Neural progenitor cell (in vitro differentiated cells): ENCODE measurements at places on chromosomes 3 and 15.

GRCh38 chr15:69666441-69666882 is 213.8 kb downstream of the RPLP1 start:
- no peak for DNase-seq

- no peak for DNase-seq
These were observed 156.6 kb upstream of the SLC24A5 start for GRCh38 chr15:47964229-47964628.

GRCh38 chr15:35701402-35702046 is 155.6 kb upstream of the DPH6 start:
- no peak for DNase-seq

DNA sequence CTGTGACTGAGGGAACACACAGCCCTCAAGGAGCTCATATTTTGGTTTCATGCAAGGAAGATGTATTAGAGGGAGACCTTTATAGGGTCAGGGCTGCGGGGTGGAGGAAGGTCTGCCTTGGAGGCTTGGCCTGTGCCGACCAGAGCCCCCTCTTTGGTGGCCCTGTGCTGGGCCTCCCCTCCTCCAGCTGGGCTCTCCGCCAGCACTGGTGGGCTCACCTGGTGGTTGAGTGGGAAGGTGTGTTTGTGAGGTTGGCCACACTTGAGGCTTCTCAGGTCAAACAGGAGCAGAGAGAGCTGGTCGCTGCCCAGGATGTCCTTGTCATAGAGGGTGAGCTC is 2.6 kb downstream of the PLA2G4F start:
- no peak for DNase-seq

DNA sequence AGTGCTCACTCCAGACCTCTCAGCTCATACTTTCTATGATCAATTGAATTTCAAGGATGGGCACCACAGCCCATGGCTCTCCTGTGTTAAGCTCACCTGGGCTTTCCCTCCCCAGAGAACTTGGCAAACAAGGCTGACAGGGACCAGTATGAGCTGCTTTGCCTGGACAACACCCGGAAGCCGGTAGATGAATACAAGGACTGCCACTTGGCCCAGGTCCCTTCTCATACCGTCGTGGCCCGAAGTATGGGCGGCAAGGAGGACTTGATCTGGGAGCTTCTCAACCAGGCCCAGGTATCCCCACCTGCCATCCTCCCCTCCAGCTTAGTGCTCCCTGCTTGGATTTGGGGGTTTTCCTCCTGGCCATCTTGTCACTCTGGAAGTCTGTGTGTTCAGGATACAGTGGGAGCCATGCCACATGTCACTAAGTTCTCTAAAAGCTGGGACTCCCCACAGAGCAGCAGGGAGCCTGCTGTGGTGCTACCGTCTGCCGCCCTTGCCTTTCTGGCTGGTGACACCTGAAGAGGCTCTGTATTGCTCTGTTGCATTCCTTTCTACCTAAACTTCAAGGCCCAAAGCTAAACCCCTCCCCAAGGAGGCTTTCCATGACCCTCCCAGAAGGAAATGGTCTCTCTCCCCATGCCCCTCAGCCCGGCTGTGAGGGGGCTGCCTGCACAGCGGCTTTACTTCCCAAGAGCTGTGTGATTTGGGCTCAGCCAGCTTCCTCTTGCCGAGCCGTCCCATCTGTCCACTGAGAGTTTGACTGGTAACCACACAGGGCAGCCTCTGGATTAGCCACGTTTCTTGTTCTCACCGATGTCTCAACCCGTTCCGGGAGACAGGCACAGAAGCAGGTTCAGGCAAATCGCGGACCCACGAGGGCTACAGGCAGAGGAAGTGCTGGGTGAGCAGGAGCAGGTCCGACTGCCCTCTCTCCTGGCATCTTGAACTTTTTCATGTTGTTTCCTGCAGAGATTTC is 10.8 kb downstream of the TF start:
- DNase-seq: no peak

DNA sequence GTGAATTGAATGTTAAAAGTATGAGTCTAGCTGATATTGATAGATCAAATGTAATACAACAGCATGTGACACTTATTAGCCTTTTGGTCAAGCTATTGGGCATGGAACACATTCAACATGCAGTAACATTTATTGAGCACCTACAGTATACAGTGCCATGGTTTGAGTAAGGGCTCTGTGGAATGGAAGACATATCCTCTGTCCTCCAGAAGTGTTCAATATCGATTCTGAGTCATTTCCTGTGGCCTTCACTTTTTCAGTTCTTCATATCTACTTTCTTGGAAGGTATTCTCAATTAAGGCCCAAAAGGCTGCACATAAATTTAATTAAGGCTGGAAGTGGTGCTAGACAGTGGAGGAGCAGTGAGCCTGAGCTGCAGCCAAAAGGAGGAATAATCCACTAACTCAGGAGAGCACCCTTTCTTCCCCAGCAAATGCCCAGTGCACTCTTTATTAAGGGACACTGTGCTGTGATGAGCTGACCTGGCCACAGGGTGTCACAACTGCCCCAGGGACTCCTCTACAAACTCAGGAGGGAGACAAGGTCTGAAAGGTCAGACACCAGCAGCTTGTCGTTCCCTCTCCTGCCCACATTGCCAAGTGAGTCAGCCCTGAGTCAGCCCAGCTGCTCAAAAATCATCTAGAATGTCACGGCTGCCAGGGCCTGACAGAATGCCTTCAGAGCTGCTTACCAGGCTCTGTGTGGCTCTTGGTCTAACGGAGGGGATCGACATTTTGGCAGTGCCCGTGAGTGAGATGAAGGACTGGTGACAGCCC is 544.8 kb downstream of the AGBL1 start:
- DNase-seq: peak; percentile 84

DNA sequence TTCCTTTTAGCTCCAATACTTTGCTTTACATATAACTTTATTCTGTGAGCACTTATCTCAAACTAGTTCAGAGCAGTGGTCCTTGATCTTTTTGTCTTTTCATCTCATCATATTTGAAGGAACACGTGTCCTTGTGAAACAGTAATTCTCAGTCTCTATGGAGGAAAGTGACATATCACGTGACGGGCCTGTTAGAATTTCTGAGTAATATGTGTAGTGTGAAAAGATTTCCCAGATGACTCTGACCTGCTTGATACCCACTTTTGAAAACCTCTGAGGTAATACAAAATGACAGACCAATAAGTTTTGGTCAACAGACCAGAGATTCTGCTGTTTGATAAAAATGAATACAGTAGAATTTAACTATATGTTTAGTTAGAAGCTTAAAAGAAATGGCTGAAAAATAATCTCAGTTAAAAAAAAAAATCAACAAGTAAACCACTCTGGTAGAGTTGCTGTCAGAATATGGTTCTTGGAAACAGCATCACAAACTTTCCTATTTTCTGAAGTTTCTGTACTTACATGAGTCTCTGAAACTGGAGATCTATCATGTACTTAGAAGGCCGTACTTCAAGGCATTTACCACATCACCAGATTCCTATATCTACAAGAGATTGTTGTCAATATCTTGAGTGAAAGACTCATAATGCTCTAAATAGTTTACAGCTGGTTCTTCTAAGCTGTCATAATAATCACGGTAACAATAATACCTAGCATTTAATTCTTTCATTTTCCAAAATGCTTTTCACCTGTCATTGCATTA is 590.2 kb upstream of the TBL1XR1 start:
- no peak for DNase-seq

GRCh38 chr3:59180006-59180405 is 130.2 kb upstream of the CFAP20DC start:
- DNase-seq: no peak

DNA sequence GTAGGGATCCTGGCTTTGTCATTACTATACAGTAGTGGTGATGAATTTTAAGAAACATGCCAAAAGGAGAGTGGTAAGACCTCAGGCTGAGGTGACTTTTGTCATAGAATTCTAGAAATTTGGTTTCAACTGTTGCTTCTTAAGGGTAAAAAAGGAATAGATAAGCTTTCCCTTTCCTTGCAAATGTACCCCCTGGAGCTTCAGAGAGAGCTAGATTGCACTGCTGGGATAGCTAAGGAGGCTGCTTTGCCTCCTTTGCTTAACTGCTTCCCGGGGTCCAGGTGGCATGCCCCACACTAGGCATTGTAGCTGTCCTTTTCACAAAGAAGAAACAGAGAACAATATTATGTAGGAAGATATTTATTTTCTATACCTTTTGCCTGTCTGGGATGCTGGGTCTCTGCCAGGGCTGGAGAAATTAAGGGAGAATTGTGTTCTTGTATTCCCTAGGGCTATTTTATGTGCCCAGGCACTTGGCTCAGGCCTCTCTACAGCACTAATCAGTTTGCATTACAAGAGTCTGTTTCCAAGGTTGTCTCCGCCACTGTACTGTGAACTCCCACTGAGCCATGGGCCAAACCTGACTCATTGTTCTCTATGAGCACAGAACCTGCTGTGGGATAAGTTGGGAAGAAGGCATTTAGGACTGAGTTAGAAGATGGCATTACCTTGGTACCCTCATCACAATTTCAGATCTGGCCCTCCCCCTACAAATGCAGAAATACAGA is 460.0 kb downstream of the PDCD6IP start:
- DNase-seq: no peak

DNA sequence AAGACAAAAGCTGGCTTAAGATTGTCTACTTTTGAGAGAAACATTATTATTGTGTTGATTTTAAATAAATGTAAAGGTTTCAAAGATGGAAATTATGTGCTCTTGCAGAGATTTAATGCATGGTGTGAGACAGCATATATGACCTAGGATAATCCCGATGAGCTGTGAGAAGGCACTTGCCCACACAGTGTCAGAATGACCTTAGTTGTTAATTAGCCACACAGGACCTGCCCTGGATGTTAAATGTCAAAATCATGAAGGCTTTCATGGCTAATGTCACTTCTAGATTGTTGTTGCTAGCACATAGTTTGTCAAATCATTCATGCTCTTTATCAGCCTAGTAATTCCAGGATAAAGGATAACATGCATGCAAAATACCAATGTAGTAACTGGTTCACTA is 135.3 kb upstream of the GAP43 start:
- no peak for DNase-seq

- no peak for DNase-seq
These were observed 82.0 kb downstream of the NTRK3 start for GRCh38 chr15:88174571-88174970.

DNA sequence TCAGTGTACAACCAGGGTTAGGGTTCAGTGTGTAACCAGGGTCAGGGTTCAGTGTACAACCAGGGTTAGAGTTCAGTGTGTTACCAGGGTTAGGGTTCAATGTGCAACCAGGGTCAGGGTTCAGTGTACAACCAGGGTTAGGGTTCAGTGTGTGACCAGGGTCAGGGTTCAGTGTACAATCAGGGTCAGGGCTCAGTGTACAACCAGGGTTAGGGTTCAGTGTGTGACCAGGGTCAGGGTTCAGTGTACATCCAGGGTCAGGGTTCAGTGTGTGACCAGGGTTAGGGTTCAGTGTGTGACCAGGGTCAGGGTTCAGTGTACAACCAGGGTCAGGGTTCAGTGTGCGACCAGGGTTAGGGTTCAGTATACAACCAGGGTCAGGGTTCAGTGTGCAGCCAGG is 33.3 kb downstream of the CYP11A1 start:
- no peak for DNase-seq

- no peak for DNase-seq
These were observed 3.9 kb upstream of the ARPP21 start for GRCh38 chr3:35635407-35635806.

DNA sequence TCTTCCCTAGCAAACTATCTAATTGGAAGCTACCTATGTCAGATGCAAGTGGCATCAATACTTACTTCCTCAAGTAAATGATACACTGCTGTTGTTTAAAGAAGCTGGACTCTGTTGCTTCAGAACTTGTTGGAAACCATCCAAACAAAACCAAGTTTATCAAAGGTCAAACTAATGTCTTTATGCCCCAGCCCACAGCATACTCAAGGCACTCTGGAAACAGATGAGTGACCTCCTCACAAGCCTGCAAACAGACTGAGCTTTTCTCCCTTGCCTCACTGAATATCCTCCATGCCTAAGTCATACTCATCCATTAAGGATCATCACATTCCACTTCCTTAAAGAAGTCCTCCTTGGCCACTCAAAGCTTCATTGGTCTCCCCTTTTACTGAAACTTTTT is 107.4 kb upstream of the ACP3 start:
- no peak for DNase-seq

DNA sequence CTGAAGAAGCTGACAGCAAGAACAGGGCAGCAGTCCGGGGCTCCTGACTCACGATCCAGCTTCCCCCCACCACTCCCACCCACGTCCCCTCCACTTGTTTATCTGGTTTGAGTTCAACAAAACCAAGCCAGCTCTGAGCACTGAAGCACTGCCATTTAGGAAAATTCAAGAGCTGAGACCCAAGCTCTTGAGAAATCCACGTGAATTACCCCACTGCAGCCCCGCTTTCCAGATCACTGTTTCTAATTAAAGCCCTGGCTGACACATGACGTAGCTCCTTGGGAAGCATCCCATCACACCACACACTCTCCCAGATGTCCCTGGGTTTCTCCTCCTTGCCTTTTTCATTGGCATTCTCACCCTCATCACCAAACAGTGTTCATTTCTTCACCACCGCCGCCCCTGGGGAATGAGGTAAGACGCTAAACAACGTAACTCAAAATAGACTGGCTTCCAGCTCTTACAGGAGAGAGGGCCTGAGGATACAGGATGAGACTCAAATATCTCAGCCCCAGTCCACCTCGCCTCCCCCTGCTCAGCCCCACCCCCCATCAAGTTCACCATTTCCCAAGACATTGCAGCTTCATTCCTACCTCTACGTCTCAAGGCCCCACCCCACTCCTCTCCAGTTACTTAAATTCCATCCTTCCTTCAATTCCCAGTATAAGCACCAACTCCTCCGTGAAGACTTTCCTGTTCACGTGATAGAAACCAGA is 95.4 kb downstream of the SRGAP3 start:
- DNase-seq: no peak

DNA sequence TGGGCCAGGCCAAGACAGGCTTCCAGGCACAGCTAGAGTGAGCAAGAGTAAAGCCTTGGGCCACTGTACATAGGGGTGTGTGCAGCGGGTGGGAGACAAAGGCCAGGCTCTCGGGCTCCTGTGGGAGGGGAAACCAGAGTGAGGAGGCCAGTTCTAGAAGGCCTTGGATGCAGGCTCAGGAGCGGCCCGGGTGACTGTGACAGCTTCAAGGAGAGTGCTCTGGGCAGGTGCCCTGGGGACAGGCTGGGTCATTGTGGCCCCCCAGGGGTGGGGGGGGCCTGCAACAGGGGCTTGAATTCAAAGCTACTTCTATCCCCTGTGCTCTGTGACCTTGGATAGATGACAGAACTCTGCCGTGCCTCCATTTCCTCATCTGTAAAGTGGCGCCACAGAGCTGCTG is 109.2 kb downstream of the DNAJB8 start:
- DNase-seq: no peak

DNA sequence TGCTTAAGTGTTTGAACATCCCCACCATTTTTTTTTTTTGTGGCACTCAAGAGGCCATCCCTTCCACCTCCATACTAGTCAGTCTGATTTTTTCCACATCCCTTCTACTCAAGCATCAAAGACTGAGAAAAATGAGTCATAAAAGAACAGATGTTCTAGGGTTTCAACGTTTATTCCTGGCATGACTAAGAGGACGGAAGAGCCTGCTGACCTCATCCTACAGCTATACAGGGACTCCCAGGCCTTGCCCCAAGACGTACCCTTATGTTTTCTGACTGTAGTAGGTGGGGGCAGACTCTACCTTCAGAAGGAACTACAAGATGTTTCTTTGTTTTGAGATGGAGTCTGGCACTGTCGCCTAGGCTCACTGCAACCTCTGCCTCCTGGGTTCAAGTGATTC is 3.3 kb upstream of the ITPKA start:
- no peak for DNase-seq
